ENCODE measurements at places on chromosomes 2 and 18.

GRCh38 chr2:134515137-134515536 lies 203.7 kb downstream of the TMEM163 start:
- no peak for DNase-seq

DNA sequence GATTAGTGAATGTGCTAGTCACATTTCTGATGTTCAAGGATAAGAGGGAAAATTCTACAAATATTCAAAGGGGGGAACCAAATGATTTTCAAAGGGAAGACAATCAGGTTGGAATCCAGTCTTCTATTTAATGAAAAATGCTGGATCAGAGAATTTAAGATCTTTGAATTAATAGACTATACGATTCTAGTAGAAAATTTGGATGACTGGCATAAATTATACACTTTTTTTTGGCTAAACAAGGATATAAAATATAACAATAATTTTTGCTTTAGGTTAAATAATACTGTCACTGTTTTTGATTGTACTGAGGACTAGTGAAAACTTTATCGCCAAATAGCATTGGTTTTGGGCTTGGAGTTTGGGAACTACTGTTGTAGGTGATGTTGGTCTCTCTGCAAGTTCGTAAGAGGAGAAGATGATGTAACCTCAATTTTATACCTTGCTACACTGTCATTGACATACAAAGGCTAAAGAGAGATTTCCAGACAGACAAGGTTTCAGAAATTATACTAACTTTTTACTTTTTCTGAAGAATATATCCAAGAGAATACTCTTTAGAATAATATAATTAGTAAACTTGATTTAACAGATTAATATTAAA lies 51.3 kb downstream of the NCOA1 start:
- no peak for DNase-seq

- no peak for DNase-seq
These were observed 70.3 kb downstream of the TGOLN2 start for GRCh38 chr2:85257359-85257969.

DNA sequence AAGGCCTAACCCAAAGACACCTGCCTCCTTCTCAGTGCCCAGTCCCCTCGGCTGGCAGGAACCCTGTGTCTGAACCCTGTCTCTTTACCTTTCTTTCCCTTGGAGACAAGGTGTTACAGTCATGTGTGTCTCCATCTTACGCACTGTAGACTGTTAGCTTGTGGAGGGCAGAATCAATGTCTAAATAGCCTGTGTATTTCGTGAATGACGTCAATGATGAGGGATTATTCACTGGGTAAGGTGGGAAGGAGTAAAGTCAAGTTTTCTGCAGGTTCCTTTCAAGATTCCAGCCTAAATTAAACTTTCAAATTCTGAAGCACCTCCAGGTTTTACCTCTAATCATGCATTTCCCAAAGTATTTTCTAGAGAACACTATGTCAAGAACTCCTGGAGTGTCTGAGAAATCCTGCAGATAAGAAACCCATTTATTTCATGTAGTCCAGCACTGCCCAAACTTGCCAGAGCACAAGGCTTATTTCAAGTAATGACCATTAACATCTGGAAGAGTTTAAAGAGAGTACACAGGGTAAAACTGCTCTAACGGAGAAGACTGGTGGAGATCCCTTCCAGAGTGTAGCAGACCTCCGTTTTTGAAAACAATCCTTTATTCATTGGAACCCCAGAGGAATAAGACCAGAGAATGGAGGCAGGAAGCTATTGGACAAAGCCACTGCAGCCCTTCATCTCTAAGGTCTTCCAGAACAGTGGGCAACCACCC lies 72.8 kb downstream of the KCNF1 start:
- DNase-seq = no peak

DNA sequence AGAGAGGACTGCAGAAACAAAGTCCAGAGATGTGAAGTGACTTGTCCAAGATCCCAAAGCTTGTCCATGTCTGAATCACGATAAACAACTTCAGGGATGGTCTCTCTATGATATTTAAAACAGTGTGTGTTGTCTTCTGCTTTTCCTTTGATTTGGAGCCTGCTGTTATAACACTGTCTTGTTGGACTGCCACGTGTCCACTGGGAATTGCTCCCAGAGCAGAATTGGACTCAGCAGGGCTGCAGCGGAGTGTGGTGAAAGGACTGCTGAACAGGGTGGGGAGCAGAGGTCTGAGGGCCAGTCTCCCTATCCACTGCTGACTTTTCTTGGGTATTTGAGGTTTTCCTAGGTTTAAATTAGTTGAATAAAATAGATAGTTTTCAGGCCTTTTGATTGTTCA lies 68.3 kb downstream of the IL1R2 start:
- DNase-seq = no peak

DNA sequence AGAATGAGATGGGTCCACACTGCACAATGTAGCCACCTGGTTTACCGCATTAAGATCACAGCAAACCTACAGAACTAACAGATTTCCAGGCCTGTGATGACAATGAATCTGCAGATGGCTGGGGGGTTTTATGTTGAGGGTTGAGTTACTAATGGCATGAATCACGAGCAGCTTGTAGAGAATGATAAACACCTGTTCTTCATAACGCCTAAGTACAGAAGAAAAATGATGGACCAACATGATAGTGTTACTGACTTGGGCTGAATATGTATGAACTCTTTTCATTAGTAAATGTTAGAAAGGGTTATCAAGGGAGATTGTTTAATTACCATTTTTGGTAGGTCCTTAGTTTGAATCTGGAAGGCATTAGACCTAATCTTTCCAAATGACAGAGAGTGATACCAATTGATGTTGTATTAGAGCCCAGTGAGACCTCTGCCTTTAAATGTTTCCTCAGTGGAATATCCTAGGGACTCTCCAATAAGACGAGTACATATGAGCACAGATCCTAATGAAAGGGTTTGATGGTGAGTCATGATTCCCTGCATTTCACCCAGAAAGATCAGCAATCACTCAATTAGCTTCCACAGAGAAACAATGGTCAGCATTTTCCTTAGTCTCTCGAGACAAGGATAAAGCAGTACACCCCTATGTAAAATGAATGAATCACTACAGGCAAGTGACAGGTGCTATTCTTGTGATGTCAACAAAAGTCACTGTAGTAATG lies 243.8 kb downstream of the DLGAP1 start:
- DNase-seq = no peak

GRCh38 chr2:173099271-173099670 lies 23.6 kb downstream of the MAP3K20 start:
- DNase-seq = no peak

GRCh38 chr2:178484245-178485041 lies 4.2 kb downstream of the PLEKHA3 start:
- no peak for DNase-seq

GRCh38 chr18:44951748-44952147 lies 271.1 kb downstream of the SETBP1 start:
- no peak for DNase-seq

GRCh38 chr2:239664216-239664810 lies 263.5 kb upstream of the HDAC4 start:
- no peak for DNase-seq

GRCh38 chr18:37729716-37730115 lies 164.1 kb upstream of the CELF4 start:
- DNase-seq = no peak

GRCh38 chr2:196453613-196454047 lies 185.9 kb upstream of the CCDC150 start:
- DNase-seq = peak; percentile 3

GRCh38 chr18:10797896-10798295 lies 272.1 kb downstream of the NAPG start:
- DNase-seq = no peak

GRCh38 chr2:11680901-11681721 lies 11.1 kb upstream of the NTSR2 start:
- no peak for DNase-seq

GRCh38 chr2:112622528-112622849 lies 23.2 kb upstream of the SLC20A1 start:
- no peak for DNase-seq

DNA sequence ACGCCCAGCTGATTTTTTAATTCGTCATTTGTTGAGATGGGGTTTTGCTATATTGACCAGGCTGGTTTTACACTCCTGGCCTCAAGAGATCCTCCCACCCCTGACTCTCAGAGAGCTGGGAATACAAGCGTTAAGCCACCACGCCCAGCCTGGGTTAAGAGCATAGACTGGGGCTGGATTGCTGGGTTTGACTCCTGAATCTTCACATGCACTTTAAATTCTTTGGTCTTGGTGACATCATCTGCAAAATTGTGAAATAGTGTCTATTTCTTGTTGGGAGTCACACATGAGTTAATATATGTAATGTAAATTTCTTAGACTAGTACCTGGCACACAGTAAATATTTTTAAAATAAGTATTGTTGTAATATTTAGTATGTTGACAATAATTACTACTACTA lies 257.4 kb downstream of the DOK6 start:
- DNase-seq = no peak

DNA sequence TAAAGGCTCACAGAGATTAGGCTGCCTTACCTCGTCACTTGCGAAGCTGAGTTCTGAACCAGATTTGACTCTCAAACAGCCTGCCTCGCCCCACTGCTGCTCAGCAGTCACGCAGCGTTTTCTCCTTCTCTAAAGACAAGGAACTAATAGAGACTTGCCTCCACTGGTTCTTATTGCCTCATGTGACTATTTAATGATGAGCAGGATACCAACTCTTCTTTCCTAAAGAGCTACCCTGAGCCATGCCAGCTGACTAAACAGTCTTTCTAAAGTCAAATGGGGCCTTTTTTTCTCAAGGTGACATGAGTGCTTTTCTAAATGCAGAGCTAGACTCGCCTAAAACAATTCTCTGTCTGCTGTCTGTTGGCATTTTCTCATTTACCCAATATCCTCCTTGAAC lies 147.5 kb downstream of the NCKAP5 start:
- DNase-seq = no peak

DNA sequence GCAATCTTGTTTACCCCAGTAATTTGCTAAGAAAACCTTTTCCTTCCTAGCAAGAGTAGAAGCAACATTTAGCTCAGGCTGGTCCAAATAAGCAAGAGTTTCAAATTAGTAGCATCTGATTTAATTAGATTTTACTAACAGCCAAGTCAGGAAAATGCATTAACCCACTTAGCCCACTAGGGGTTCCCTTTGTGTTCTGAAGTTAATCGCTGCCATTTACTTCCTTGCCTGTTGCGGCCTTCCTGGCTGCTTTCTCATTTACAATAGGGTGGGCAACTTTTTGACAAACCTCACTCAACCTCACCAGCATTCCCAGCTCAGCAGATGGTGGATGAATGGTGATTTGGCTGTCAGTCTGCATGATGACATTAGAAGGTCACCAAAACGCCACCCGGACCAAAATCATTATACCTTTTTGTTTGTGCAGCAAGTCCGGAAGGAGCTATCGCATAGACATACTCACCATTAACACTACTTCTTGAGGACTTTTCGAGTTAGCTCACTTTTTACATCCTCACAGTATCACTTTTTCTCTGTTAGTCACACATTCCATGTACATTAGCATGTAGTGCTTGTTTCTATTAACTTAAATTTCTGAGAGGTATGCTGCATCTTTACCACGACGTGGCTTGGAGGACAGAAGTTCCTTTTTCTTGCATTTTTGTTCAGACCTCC lies 101.5 kb upstream of the SETBP1 start:
- no peak for DNase-seq

DNA sequence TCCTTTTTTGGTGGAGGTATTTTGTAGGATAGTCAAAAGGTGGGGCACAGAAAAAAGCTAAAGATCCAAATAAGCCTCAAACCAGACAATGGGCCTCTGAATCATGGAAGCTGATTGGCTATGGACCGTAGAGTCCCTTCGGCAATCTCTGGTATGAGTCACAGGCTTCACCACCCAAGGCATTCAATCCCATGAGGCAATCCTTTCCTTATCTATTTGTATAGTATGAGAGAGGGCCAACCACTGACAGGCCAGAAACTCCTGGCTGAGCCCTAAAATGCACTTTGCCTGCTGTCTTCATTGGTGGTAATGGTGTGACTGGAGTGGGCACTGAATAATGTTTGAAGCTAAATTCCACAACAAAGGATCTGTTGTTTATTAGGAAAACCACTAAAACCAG lies 38.7 kb upstream of the MEX3C start:
- DNase-seq = no peak

GRCh38 chr2:195092341-195092740 lies 564.7 kb upstream of the SLC39A10 start:
- DNase-seq = no peak

Data from effector memory CD4-positive, alpha-beta T cell (primary cell).